ENCODE measurements at places on chromosomes 12 and 14.

DNA sequence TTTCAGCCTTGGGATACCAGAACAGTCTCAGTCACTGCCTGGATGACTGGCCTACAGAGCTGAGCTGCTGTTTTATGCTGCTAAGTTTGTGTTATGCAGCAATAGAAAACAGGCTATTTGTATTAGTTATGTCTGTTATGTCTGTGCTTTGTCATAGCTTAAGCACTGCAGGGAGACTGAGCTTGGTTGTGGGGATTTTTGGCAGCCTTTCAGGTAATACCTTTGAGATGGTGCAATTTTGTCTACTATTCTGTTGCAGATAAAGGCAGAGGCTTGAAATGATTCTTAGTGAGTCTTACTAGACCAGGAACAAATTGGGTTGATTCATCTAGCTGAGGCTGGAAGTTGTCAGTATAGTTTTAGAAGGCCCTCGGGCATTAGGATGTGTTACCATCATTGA is 201.3 kb upstream of the RBM19 start:
- DNase-seq: peak; percentile 7

GRCh38 chr12:110684312-110684836 is 4.5 kb downstream of the HVCN1 start:
- DNase-seq: no peak

- DNase-seq: no peak
Observed at GRCh38 chr12:95193139-95193538, 24.1 kb downstream of the FGD6 start.

DNA sequence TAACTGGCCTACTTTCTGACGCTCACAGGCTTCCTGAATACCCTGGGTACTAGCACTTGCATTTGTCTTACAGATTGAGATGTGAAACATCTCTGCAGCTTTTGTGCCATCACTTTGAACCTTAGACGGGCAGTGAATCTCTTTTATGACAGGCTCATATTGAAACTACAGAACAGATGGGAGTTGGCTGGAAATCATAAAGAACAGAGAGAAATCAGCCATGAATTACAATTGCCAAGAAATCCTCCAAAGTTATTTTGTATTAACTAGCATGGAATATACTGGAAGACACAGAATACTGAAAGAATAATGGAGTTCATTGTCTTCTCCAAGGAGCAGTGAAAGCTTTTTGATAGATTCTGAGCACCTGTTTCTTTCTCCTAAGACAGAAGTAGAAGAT is 32.7 kb downstream of the MYF5 start:
- no peak for DNase-seq

DNA sequence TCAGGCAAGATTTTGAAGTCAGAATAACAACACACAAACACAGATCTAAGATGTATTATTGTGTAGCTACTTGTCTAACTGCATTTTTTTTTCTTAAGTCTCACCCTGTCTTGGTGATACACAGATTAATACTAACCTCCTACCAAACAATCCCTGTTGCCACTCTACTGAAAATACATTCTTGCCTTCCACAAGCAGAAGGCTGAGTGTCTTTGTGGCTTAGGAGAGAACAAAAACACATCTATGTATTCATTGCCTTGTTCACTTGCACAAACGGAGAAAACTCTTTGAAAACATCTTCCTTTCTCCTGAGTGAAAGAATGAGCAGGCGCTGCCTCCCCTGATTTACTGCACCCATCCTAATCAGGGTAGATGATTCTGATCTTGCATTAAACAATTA is 642.2 kb downstream of the DIO2 start:
- no peak for DNase-seq

DNA sequence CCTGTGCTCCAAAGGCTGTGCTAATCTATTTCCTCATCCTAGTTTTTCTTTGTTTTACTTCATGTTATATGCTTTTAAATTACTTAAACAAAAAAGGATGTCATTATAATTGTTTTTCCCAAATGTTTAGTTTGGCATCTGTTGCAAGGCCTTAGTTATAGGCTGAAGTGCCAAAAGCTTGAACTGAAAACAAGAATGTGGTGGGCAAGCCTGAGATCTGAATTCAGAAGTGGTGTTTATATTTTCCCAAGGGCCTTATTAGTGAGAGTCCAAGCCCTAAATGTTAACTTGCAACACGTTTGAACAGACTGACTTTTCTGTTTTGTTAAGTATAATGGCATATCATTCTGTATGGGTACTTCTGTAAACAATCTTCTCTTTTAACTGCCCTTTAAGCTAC is 326.8 kb downstream of the CCDC91 start:
- DNase-seq: no peak

- DNase-seq: peak; percentile 95
Observed at GRCh38 chr14:103361867-103362266, 23.3 kb upstream of the MARK3 start.

DNA sequence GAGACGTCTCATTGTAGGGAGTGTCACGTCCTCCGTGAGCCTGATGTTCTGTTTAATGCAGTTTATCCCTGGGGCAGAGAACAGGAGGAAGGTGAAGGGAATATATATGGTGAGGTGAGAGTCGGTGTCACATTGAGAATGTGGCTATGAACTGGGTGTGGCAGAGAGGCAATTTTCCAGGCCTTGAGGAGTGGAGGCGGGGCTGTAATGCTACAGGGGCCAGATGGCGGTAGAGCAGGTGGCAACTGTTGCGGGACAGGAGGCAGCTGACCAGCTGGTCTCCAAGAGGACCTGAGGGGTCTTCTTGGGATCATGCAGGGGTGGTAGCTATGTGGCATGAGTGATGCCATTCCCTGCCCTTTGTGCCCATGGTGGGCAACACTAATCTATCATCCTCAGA is 59.6 kb downstream of the CACNA1C start:
- no peak for DNase-seq

DNA sequence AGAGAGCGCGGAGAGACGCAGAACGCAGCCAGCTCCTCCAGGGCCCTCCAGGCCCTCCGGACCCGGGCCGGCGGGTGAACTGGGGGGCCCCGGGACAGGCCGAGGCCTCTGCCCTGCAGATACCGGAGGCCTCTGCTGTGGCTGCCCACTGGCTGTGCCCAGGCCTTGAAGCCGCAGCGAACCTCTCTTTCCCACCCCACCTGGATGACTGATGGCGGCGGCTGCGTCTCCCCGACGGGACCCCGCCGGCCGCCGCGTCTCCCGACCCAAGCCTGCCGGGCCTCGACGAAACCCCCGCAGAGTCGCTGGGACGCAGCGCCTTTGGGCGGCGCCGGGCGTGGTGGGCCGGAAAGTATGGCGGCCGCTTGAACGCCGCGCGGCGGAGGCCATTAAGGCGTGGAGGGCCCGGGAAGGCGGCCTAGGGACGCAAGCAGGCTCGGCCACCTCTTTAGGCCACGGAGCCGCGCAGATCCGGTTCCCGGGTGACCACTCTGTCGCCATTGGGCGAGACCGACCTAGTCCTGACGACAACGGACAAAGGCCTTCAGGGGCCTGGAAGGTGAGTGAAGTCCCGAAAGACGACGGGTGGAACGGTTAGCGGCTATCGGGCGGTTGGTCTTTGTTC is 8.4 kb upstream of the ERGIC2 start:
- DNase-seq: no peak

DNA sequence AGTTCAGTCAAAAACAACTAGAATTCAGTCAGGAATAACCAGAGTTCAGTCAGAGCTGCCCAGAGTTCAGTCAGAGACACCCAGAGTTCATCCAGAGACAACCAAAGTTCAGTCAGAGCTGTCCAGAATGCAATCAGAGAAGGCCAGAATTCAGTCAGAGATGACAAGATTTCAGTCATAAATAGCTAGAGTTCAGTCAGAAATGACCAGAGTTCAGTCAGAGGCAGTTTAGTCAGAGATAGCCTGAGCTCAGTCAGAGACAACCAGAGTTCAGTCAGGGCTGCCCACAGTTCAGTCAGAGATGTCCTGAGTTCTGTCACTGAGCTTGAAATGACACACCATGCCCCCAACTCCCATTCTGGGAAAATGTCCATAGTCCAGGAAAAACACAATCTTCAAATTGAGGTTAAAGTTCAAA is 1102.8 kb downstream of the BCL11B start:
- DNase-seq: no peak

DNA sequence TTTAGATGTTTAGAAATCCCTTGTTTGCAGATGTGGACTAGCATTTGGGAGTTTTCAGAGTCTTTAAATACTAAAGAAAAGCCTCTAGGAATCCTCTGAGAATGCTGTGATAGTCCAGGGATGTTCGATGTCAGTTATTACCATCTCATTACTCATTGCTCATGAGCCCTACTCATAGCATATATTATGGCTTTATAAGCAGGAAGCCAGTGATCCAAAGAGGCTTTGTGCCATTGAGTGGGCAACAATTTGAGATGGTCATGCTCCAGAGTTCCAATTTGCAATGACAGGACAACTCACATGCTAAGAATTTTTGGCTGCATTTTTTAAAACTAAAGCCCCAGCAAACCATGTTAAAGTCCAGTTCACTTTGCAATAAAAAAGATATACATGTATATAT is 163.0 kb downstream of the OTOGL start:
- DNase-seq: peak; percentile 57

- peak; percentile 2 for DNase-seq
Observed at GRCh38 chr12:106389151-106389550, 31.6 kb downstream of the POLR3B start.

- no peak for DNase-seq
Observed at GRCh38 chr12:7583471-7583870, 79.9 kb upstream of the CD163 start.

GRCh38 chr12:31867292-31867691 is 91.9 kb upstream of the RESF1 start:
- DNase-seq: no peak

DNA sequence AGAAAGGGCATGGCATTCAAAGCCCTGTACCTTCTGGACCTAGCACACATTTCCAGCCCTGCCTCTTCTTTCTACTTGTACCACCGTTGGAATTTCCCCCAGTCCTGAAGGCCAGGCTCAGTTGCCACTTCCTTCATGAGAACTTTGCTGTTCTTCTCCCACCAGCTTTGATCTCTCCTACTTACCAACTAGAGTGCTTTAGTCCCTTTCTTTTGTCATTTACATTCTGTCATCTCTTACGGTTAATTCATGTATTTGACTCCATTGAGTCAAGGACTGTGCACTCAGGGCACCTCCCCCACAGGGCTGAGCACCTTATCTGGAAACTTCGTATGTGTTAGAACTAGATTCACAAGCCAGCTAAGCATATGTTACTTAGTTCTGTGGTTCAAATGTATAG is 26.3 kb downstream of the BICDL1 start:
- no peak for DNase-seq

DNA sequence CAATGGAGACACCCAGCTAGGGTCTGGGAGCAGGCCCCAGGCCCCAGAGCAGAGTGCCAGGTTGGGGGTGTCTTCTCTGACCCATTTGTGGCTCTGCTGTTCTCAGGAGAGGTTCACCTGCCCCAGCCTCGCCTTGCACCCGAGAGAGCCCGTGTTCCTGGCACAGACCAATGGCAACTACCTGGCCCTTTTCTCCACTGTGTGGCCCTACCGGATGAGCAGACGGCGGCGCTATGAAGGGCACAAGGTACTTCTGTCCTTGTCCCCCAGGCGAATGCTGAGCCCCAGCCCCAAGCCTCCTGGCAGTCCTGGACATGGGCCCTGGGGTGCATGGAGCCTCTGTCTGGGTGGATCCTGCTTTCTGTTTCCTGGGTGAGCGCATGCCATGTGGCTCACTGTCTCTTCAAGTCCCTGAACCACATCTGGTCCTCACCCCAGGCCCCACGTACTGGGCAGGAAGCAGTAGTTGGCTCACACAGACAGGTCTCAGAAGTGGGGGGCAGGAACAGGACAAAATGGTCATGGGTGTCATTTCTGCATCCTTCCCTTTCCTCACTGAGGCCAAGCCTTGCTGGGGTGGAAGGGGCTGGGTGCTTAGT is 58.2 kb downstream of the BEGAIN start:
- DNase-seq: no peak

GRCh38 chr14:33793398-33794110 is 157.3 kb downstream of the EGLN3 start:
- DNase-seq: no peak

GRCh38 chr14:92507174-92507768 is 6.3 kb upstream of the RIN3 start:
- no peak for DNase-seq

DNA sequence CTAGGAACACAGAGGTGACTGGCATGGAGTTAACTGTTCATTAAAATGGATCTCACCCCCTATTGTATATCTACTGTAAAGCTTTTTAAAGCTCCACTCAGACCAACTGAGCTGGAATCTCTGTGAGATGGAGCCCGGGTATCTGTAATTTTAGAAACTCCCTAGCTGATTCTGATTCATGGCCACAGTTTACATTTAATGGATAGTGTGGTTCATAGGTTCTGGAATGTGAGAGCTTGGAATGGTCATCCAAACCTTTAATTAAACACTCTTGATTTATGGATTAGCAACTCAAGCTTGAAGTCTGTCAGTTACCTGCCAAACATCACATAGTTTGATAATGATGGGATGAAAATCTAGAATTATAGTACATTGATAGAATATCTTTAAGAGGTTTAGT is 183.8 kb downstream of the SLC25A21 start:
- no peak for DNase-seq

DNA sequence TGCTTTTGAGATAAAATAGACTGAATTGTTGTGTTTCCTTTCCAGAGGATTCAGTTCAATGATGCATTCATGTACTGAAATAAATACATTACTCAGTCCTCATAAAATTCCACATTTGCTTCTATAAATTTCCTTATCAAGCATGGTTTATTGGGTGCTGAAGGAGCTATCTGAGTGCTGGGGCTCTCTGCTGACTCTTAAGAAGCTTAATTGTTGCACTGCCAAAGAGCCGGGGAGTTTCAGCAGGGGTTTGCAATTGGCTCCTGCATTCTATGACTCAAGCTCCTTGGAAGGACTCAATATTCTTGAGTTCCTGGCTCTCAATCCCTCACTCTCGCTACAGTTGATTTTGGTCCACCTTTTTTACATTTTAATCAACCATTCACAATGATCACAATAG is 69.8 kb upstream of the PYGL start:
- DNase-seq: peak; percentile 46

GRCh38 chr14:92759300-92759678 is 10.9 kb upstream of the LGMN start:
- peak; percentile 43 for DNase-seq

DNA sequence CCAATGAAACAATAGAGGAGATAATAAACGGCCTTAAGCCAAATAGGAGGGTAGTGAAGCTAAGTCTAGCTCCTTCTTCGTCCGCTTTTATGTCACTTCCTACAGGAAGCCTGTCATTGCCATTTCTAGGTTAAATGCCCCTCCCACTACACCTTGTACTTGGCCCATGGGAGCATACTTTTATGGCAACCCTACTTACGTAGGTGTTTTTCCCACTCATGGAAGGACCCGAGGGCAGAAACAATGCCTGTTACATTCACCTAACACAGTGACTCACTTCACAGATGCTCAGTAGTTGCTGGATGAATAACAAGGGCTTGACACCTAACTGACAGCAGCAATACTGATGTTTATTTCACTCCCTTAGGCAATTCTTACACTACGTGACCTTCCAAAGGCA is 44.5 kb downstream of the ALKBH1 start:
- DNase-seq: no peak

DNA sequence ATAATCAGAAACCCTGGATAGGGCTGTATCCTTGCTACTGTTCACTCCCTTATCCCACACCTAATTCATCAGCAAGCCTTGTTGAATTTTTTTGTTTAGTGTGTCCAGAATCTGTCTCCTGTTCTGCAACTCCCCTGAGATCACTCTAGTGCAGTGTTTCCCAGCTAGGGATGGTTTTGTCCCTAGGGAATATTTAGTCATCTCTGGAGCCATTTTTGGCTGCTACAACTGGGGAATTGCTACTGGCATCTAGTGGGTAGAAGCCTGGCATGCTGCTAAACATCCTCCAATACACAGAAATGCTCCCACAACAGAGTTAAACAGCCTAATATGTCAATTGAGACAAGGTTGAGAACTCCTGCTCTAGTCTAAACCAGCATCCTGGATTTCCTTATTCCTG is 248.0 kb downstream of the NPAS3 start:
- peak; percentile 21 for DNase-seq

Data from fibroblast of skin of scalp (primary cell).